ENCODE measurements at places on chromosomes 11 and 22.

- DNase-seq, result no peak
Measured at GRCh38 chr11:3903207-3903896, 47.9 kb downstream of the STIM1 start.

GRCh38 chr11:67332081-67332691 lies 21.2 kb downstream of the POLD4 start:
- no peak for DNase-seq

DNA sequence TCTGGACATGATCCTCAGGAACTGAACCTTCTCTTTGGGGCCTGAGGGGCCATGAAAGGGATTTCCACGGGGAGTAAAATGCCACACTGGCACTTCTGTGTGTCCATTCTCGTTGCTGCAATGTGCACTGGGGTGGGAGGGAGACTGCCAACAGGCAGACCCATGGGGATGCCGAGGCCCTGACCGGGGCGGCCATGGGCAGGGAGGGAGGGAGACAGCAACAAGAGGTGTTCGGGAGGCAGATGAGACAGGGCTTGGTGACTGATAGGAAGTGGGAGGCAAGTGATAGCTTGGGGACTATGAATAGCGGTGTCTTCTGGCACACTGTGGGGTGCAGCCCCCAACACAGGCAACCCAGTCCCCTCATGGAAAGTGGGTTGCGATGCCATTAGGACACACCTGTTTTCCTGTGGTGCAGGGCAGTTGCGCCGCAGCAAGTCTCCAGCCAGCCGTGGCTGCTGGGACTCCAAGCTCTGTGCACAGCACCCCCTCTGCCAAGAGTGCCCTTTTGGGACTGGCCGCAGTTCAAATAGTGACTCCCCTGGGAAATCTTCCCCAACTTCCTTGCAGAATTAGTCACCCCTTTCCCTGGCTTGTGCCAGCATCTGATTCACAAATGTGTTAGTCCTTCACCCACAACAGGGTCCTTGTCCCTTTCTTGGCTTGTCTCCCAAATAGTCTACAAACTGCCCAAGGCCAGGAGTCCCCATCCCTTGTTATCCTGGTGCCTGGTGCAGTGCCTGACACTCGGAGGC lies 88.8 kb downstream of the CHST1 start:
- no peak for DNase-seq

GRCh38 chr11:1205987-1206331 lies 16.9 kb upstream of the MUC5B start:
- DNase-seq, result no peak
